ENCODE measurements at places on chromosomes 16 and 17. TPM values are rescaled to one million over a fixed set of nuclear protein-coding genes. Genes with fewer than 3 reads are reported as not detected.

The MYH8 gene
- total RNA-seq, result not detected

The ZG16B gene
- not detected for total RNA-seq

The CMTM1 gene
- 2.0 TPM for total RNA-seq

The CD300LB gene
- not detected for total RNA-seq

The TMUB2 gene
- 43.3 TPM for total RNA-seq

The KRT36 gene
- not detected for total RNA-seq

The PDF gene
- 13.7 TPM for total RNA-seq

The USP43 gene
- not detected for total RNA-seq

The CCL17 gene
- total RNA-seq, result not detected

The USP6 gene
- not detected for total RNA-seq

The MT1A gene
- 1.7 TPM for total RNA-seq
